Hematopoietic multipotent progenitor cell (in vitro differentiated cells): ENCODE measurements at places on chromosomes 4 and X.

GRCh38 chr4:90159193-90159592 lies 32.0 kb downstream of the CCSER1 start:
- no peak for DNase-seq

- DNase-seq: no peak
These were observed at the start of gene PCSK1N for GRCh38 chrX:48835524-48836329. Gene PCSK1N, minus strand, starts transcription at chrX:48835610. Its CDS starts 78 bp downstream, at chrX:48835532.

GRCh38 chr4:102537269-102537668 lies 36.1 kb downstream of the NFKB1 start:
- no peak for DNase-seq

- no peak for DNase-seq
These were observed 6.1 kb upstream of the LDOC1 start for GRCh38 chrX:141183000-141183399.

GRCh38 chrX:25737540-25737939 lies 400.6 kb upstream of the MAGEB18 start:
- DNase-seq: no peak

- no peak for DNase-seq
These were observed 8.1 kb upstream of the STS start for GRCh38 chrX:7139202-7140081.
